ENCODE measurements at places on chromosomes 7 and 10. TPM values are rescaled to one million over a fixed set of nuclear protein-coding genes. Genes with fewer than 3 reads are reported as not detected.
A peak's percentile ranks its signal among the peaks of the same experiment; 100 is the strongest.

The GIMAP8 gene
- total RNA-seq = 9.6 TPM

The CCDC136 gene
- total RNA-seq = 8.5 TPM

- no peak overlapping the region for H3K4me3 ChIP-seq
- no peak overlapping the region for H3K27ac ChIP-seq
These were observed 6.2 kb upstream of the TLX1 start for GRCh38 chr10:101124933-101125332.

DNA sequence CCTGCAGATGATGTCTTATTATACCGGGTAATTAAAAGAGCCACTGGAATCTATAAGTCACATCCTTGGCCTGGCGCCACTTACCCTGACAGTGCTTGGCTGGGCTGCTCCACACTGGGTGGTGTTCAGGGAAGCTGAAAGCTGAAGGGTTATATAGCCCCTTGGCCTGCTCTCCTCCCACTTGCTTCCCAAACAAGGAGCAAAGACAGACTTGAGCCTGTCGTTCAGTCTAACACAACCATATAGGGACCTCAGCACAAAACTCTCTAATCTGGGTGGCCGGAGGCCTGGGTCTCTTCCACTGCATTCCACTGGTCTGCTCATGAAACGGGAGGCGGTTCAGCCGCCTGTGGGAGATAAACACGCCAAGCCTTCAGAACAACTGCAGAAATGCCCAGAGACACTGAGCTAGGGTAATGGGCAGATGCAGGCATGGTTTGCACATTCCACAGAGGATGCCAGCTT, at the start of gene ACTA2:
Gene ACTA2 (minus strand): TSS at position 127 of the 465 bp plus-strand sequence. CDS start 3,843 bp downstream, outside the sequence.
- peak within 1 kb of the TSS; percentile 57 for H3K4me3 ChIP-seq
- no peaks in the 10 kb centered on the region for H3K27me3 ChIP-seq
- peaks cover 30% of the 10 kb centered on the region for H3K36me3 ChIP-seq
- peaks cover 39% of the 10 kb centered on the region for H3K4me1 ChIP-seq

DNA sequence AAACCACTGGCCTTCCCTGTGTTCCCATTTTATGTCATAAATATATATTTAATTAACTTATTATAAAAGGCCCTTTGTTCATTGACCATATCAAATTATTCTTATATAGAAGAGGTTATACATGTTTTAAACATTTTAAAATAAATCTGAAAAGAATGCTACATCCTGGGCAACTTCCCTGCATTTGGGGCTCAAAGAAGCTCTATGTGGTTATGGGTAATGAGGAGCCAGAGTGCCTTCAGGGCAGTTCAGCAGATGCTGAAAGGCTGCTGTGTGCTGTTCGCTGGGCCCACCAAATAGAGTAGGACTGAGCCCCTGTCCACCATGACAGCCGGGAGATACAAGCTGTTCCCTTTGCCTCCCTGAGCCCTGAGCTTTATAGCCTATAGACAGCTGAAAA, 35.9 kb downstream of the HTRA1 start:
- H3K27ac ChIP-seq = no peak overlapping the region
- H3K4me3 ChIP-seq = no peak overlapping the region
- DNase-seq = no peak
- peaks cover 62% of the 10 kb centered on the region for H3K4me1 ChIP-seq
- H3K36me3 ChIP-seq = no peaks in the 10 kb centered on the region

- no peaks in the 10 kb centered on the region for H3K36me3 ChIP-seq
- H3K27me3 ChIP-seq = no peaks in the 10 kb centered on the region
- H3K4me3 ChIP-seq = no peak overlapping the region
- no peaks in the 10 kb centered on the region for H3K4me1 ChIP-seq
These were observed 355.2 kb upstream of the LRGUK start for GRCh38 chr7:133771788-133772419.

The AOAH gene
- 2.5 TPM for total RNA-seq

The PIP gene
- not detected for total RNA-seq

DNA sequence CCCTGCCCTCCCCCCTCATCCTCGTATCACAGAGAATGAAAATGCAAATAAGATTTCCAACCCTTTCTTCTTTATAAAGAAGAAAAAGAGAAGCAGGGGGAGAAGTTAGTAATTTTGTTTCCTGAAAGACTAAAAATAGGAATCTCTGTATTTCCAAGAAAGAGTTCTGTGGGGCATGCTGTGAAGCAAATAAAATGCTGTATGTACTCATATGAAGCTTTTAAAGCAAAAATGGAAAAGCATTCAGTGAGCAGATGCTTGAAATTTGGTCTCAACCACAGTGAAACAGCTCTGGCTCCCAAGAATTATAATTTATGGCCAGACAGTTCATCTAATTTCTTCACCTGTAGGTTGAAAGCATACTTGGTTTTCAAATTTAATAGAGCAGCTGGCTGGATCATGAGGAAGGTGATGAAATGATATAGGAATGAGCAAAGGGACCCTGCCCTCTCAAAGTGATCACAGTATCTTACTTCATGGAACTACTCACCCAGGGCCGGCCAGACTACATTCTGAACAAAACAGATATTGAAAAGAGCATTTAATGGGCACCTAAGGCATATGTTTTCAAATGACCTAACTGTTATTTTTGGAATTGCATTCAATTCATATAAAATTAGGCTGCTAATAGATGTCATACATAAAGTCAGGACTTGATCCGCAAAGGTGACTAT, 31.4 kb downstream of the SVIL start:
- H3K27ac ChIP-seq = no peak overlapping the region
- H3K4me3 ChIP-seq = no peak overlapping the region
- H3K4me1 ChIP-seq = no peaks in the 10 kb centered on the region
- H3K27me3 ChIP-seq = no peaks in the 10 kb centered on the region
- H3K36me3 ChIP-seq = peaks cover 8% of the 10 kb centered on the region

The MYL7 gene
- 17,339 TPM for total RNA-seq

The CLRN3 gene
- total RNA-seq = not detected

DNA sequence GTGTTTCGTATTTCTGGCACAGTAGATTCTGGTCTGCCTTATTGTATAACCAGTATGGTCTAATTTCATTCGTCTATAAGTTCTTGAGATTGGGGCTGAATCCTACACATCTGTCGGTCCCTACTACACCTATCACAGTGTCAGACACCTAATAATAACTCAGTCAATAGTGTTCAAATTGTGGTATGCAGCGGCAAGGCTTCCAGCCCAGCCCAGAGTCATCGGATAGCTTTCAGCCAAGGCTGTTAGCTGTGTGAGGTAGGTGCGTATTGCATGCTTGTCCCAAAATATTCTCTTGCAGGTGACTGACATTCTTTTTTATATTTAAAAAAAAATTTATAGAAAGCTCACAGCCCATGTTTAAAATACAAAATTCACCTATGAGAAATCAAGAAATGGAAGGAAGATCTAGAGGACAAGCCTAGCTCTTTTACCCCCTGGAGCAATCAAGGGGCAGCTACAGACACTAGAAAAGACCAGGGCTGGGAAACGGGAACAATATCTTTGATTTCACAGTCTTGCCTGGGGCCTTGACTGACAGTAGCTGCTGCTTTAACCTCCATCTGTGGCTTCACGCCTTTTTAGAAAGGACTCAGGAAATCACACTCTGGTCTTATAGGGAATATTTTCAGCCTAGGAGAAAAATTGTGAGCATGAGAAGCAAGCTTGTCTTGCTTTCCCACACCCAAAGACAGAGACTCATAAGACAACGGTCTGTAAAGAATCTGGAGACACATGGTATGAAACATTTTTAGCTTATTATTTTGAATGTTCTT, 9.5 kb upstream of the ASB4 start:
- no peaks in the 10 kb centered on the region for H3K36me3 ChIP-seq
- no peak overlapping the region for H3K4me3 ChIP-seq
- DNase-seq = no peak
- no peaks in the 10 kb centered on the region for H3K27me3 ChIP-seq

GRCh38 chr10:103149991-103150622, 43.0 kb downstream of the NT5C2 start:
- H3K27ac ChIP-seq = no peak overlapping the region
- no peak for DNase-seq
- no peaks in the 10 kb centered on the region for H3K27me3 ChIP-seq
- H3K36me3 ChIP-seq = no peaks in the 10 kb centered on the region

The SPAM1 gene
- total RNA-seq = not detected

DNA sequence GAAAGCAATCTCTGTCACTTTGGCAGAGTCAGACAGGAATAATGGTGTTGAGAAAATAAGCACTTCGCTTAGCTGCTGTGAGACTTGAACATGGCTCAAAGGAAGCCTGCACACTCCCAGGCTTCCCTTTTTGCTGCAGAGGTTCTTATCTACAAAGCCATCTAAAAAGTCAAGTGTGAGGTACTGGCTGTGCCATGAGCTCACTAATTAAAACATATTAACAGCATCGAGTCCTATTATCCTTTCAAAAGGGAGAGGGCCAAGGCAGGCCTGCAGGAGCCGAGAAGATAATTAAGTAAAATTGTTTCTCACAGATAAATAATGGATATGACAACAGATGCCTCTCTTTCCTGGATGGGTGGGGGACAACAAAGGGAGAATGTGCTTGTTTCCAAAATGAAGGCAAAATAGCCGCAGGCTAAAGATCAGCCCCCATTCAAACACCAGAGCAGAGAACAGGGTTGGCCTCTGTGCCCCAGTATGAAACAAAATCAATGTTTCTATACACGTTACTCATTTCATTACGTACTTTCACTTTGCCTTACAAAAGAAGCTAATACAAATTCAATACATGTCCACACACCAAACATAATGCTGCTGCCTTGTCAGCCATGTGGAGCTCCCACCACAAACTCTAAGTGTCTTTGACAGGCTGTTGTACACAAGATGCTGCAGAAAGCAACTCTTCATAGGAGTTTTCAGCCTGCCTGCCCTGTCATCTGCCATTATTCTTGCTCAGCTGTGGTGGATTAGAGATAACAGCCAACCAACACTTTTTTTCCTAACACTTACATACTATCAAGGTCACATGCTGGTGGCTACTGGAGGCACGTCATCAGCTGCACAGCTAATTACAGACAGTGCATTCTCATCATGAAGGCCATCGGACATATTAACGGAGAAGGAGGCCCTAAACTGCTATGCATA, 55.3 kb downstream of the ELAPOR2 start:
- H3K4me1 ChIP-seq = no peaks in the 10 kb centered on the region
- H3K4me3 ChIP-seq = peak overlapping the region; percentile 12
- H3K27me3 ChIP-seq = no peaks in the 10 kb centered on the region
- H3K27ac ChIP-seq = peak overlapping the region; percentile 39
- no peaks in the 10 kb centered on the region for H3K36me3 ChIP-seq
- DNase-seq = no peak

The SCART1 gene
- 0.22 TPM for total RNA-seq

DNA sequence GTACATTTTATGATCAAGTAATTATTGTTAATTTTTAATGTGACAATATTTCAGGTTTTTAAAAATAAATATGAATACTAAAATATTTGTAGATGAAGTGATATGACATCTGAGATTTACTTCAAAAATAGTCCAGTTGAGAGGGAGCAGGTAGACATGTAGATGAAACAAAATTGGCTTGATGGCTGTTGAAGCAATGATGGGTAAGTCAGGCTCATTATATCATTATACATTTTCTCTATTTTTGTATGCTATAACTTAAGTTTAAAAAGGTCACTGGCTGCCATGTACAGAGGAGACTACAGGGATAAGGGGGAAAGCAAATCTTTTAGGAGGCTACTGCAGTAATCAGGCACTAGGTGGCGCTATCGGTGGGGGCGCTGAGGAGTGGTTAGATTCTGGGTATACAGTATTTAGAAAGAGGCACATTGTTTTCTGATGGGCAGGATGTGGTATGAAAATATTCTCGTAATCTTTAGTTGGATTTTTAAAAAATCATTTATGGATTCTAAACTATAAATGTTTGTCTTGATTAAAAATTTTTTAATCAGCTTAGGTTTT, 189.8 kb upstream of the IMMP2L start:
- no peak overlapping the region for H3K4me3 ChIP-seq
- H3K27me3 ChIP-seq = no peaks in the 10 kb centered on the region
- no peaks in the 10 kb centered on the region for H3K4me1 ChIP-seq
- H3K36me3 ChIP-seq = peaks cover 3% of the 10 kb centered on the region

DNA sequence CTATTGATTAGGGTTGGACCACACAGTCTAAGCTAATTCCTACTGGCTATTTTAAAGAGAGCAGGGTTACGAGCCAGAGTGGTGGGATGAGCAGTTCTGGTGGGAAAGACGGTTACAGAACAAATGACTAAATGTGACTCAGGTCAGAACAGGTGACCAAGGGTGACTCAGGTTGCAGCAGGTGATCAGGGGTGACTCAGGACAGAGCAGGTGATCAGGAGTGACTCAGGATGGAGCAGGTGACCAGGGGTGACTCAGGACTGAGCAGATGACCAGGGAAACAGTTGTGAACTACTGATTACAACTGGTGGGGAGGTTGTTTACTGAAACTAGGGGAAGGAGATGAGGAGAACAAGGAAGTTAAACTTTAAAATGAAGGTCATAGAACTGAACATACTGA, 366.3 kb downstream of the ABCA13 start:
- no peak for DNase-seq
- H3K27ac ChIP-seq = no peak overlapping the region
- H3K27me3 ChIP-seq = no peaks in the 10 kb centered on the region
- no peak overlapping the region for H3K4me3 ChIP-seq

DNA sequence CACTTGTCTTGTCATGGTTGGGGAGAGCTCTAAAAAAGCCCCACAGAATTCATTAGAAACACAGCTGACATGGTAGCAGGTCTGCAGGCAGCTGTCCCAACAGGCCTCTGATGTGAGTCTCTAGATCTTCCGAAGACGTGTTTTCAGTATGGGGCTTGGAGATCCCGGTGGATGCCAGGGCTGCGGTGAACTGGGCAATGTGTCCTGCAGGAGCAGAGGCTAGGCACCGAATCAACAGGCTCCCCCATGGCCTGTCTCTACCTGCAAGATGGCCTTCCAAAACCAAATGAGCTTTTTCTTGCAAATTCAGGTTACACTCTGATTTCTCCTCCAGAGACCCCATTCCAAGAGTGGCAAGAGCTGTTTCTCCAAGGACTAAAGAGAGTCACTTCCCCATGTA, 2.9 kb downstream of the CPXM2 start:
- H3K36me3 ChIP-seq = no peaks in the 10 kb centered on the region
- DNase-seq = no peak
- no peaks in the 10 kb centered on the region for H3K4me1 ChIP-seq
- no peak overlapping the region for H3K4me3 ChIP-seq
- no peaks in the 10 kb centered on the region for H3K27me3 ChIP-seq

DNA sequence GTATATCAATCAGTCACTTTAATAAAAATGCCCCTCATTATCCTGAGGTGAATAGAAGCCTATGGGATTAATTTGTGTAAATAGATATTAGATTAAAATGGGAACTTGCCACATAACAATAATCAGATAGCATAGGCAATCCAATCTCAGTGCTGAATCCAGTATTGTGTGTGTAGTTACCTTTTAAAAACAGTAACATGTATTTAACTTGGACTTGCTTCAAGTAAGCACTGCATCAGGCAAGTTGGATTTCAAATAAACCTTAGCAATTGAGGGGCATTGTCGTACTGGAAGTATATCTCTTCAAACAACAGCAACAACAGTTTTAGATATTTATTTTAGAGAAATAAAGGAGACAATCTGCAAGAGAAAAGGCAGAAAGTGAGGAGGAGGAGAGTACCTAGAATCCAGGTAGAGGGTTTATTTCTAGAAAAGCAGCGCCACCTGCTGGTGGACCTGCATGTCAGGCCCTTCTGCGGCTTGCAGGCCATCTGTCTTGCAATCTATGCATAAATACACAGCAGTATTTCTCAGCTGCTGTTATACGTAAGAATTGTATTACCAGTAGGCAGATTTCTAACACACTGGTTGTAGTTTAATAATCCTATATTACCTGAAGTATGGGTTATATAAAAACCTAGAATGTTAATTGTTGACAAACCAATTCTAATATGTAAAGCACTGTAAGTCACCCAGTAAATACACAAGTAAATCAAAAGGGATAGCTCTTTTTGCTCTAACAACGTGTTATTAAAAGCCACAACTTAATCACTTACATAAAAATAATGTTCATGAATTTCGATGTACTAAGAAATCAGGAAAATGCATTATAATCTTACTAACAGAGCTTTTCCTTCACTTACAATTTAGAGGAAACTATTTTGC, 652.8 kb downstream of the KCNMA1 start:
- H3K4me3 ChIP-seq = no peak overlapping the region
- peak; percentile 70 for DNase-seq
- H3K27me3 ChIP-seq = no peaks in the 10 kb centered on the region
- H3K36me3 ChIP-seq = no peaks in the 10 kb centered on the region
